ENCODE measurements at places on chromosomes 7 and 10. TPM values are rescaled to one million over a fixed set of nuclear protein-coding genes. Genes with fewer than 3 reads are reported as not detected.

DNA sequence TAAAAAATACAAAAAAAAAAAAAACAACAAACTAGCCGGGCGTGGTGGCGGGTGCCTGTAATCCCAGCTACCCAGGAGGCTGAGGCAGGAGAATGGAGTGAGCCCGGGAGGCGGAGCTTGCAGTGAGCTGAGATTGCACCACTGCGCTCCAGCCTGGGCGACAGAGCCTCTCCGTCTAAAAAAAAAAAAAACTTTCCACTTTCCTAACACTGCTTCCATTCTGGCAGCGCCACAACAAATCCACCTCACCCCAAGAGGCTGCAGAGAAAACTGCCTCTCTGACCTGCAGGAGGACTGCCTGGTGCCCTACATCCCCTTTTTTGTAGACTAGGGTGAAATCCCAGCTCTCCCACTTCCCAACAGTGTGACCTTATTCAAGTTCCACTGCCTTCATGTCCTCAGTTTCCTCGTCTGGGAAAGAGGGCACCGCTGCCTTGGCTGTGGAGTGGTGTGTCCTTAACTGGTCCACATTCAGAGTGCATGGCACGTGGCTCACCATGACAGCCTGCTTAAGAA lies 2.6 kb upstream of the MBL2 start:
- no peaks in the 10 kb centered on the region for H3K36me3 ChIP-seq
- H3K4me3 ChIP-seq, result no peak overlapping the region
- H3K27ac ChIP-seq, result no peak overlapping the region
- H3K4me1 ChIP-seq, result no peaks in the 10 kb centered on the region
- no peak for DNase-seq
- H3K27me3 ChIP-seq, result no peaks in the 10 kb centered on the region

GRCh38 chr10:58064714-58065528 lies 202.8 kb downstream of the IPMK start:
- H3K4me3 ChIP-seq, result no peak overlapping the region
- peak; percentile 45 for DNase-seq
- no peaks in the 10 kb centered on the region for H3K4me1 ChIP-seq
- H3K27me3 ChIP-seq, result peaks cover 6% of the 10 kb centered on the region

GRCh38 chr7:85030893-85031292 lies 156.0 kb downstream of the SEMA3D start:
- DNase-seq, result peak; percentile 83
- no peaks in the 10 kb centered on the region for H3K36me3 ChIP-seq
- no peak overlapping the region for H3K27ac ChIP-seq
- H3K4me3 ChIP-seq, result no peak overlapping the region
- peaks cover 5% of the 10 kb centered on the region for H3K4me1 ChIP-seq

GRCh38 chr7:4268040-4268965 lies 413.8 kb upstream of the FOXK1 start:
- no peaks in the 10 kb centered on the region for H3K27me3 ChIP-seq
- H3K36me3 ChIP-seq, result no peaks in the 10 kb centered on the region
- DNase-seq, result no peak

- no peak for DNase-seq
- H3K4me1 ChIP-seq, result peaks cover 20% of the 10 kb centered on the region
- H3K27ac ChIP-seq, result no peak overlapping the region
- H3K27me3 ChIP-seq, result no peaks in the 10 kb centered on the region
- H3K4me3 ChIP-seq, result no peak overlapping the region
Measured at GRCh38 chr7:137934941-137935883, 66.7 kb downstream of the CREB3L2 start.

DNA sequence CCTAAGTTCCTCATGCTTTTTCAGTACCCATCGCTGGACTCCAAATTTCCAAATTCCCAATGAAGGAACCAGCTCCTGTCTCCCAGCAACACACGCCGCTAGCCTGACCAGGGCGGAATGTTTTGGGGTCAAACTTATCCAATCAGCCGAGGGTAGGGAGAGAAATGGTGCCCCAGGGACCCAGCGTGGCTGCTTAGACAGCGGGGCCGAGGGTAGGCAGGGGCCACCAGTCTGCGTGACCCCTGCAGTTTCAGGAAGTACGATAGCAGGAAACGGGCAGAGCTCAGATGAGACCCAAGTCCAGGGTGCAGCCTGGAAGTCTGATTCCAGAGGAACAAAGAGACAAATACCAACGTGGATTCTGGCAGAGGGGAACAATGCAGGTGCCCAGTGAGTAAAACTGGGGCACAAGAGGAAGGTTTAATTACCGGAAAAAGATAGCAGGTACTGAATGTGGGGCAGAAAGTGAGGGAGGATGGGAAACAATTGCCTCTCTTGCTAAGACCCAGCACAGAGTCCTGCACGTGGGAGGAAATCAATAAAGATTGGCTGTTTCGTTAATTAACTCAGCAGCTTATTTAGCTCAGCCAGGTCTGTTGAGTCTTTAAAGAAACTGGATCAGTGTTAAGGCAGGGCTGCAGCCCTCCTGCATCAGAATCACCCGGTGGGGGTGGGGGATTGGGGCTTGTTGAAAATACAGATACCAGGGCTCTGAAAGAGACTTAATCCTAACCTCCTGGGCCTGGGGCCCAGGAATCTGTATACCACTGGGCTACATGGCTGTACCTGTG lies 50.4 kb upstream of the NFE2L3 start:
- H3K27me3 ChIP-seq, result no peaks in the 10 kb centered on the region
- H3K27ac ChIP-seq, result no peak overlapping the region
- no peak overlapping the region for H3K4me3 ChIP-seq

GRCh38 chr7:133582766-133583523 lies 330.1 kb downstream of the EXOC4 start:
- H3K36me3 ChIP-seq, result no peaks in the 10 kb centered on the region
- H3K27ac ChIP-seq, result no peak overlapping the region
- H3K4me1 ChIP-seq, result peaks cover 5% of the 10 kb centered on the region
- H3K27me3 ChIP-seq, result no peaks in the 10 kb centered on the region
- DNase-seq, result peak; percentile 32

GRCh38 chr7:156059369-156059768 lies 247.1 kb upstream of the SHH start:
- no peaks in the 10 kb centered on the region for H3K36me3 ChIP-seq
- no peak for DNase-seq
- peaks cover 57% of the 10 kb centered on the region for H3K27me3 ChIP-seq
- no peak overlapping the region for H3K4me3 ChIP-seq

DNA sequence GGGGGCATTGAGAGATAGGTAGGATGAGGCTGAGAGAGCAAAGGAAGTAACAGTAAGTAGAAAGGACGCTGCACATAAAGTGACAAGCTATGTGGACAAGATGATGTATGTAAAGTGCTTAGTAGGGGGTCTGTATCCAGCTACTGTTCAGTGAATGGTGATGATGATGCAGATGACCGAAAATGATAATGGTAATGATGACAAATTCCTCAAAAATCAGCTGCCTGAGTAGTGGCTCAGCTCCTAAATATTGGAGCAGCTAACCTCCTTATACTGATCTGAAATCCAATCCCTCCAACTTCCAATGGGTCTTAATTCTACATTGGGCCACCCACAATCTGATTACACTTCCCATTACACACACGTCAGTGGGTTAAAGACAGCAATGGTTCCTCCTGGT lies 27.1 kb upstream of the KCNMA1 start:
- no peaks in the 10 kb centered on the region for H3K36me3 ChIP-seq
- no peak for DNase-seq
- no peak overlapping the region for H3K27ac ChIP-seq
- H3K4me3 ChIP-seq, result no peak overlapping the region
- H3K4me1 ChIP-seq, result no peaks in the 10 kb centered on the region
- H3K27me3 ChIP-seq, result no peaks in the 10 kb centered on the region

DNA sequence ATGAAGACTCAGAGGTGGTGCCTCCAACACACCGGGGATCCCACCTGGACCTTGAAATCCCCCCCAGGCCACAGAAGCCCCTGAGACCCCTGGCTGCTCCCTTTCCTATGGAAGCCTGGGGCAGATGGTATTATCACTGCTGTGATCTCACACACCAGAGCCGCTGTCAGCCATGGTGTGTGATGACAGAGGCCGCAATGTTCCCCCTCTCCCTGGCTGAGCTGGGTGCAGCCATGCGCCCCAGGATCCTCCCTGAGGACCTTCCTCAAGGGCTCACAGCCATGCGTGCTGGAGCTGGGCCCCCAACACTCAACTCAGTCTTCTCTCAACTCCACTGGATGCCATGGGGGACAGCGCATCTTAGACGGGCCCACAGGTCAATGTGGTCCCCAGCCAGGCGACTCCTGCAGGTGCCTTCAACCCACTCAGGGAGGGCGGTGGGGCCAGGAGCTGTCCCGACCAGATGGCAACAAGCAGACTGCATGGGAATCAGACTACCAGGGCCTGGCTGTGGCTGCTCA lies 44.9 kb downstream of the VIPR2 start:
- no peaks in the 10 kb centered on the region for H3K36me3 ChIP-seq
- DNase-seq, result no peak
- H3K4me1 ChIP-seq, result peaks cover 2% of the 10 kb centered on the region
- H3K4me3 ChIP-seq, result no peak overlapping the region

DNA sequence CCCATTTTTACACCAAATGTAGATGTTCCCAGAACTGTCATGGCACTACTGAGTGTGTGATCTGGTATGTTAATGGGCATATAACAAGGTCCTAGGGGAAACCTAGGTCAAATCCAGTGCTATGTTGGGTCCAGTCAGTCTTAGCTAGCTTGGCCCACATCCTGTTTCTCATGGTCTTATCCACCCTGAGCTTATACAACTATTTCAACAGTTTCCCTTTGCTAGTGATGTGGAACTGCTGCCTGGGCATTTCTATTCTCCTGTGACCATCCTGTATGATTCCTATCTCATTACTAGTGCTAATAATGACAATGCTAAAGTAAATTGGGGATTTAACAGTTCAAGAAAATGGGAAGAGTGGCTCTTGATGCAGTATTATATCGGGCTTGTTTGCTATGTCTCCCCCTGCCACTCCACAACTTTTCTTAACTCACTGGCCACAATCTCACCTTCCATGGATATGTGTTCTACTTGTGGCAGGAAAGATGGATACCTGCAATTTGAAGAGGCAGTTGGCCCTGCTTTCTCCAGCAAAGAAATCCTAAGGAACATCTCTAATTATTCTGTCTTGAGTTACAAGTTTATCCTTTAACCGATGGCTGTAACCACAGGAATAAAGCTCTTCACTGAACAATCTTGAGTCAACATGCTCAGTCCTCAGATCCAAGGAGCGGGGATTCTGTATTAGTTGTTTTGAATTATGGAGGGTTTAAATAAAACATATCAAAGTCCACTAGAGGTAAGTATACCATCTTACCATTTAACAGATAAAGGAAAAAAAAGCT lies 707.8 kb downstream of the XPNPEP1 start:
- no peaks in the 10 kb centered on the region for H3K36me3 ChIP-seq
- DNase-seq, result no peak
- no peak overlapping the region for H3K4me3 ChIP-seq
- no peaks in the 10 kb centered on the region for H3K27me3 ChIP-seq

GRCh38 chr10:92408017-92408361 lies 117.0 kb downstream of the MARCHF5 start:
- no peaks in the 10 kb centered on the region for H3K4me1 ChIP-seq
- no peaks in the 10 kb centered on the region for H3K27me3 ChIP-seq
- H3K36me3 ChIP-seq, result no peaks in the 10 kb centered on the region
- H3K4me3 ChIP-seq, result no peak overlapping the region
- no peak for DNase-seq
- H3K27ac ChIP-seq, result no peak overlapping the region

DNA sequence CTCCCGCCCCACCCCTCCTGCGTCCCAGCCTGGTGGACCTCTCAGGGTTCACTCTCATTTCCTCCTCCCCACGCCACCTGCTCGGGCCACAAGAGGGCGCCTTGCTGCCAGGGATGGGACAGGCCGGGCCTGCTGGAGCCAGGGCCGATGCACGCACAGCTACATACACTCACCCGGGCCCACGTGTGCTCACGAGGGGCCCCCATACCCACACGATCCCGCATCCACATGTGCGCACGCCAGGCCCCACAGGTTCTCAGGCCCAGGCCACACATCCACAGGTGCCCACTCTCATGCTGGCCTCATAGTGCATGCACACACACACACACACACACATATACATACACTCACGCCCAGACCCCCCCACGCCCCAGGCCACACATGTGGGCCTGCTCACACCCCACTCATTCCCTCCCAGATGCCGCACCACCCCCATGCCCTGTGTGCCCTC lies 68.6 kb downstream of the LHPP start:
- DNase-seq, result peak; percentile 88
- H3K27ac ChIP-seq, result no peak overlapping the region
- H3K4me1 ChIP-seq, result no peaks in the 10 kb centered on the region

DNA sequence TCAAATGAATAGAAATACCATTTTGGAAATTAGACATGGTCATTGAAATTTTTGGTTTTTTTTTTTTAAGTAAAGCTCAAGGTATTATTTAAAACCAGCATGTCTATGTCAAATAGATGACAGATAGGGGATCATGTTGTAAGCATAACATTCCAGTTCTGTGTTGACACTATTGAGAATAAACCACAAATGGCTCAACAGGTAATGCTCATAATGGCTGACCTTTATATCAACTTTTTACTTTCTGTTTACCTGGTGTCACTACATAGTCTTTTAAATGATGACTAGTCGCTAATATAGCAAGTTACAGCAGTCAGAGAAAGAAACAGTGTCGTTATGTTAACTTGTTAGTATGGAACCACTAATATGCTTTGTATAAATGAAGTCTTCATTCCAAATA lies 616.0 kb downstream of the GATA3 start:
- H3K4me3 ChIP-seq, result no peak overlapping the region
- no peaks in the 10 kb centered on the region for H3K27me3 ChIP-seq
- no peak overlapping the region for H3K27ac ChIP-seq
- no peaks in the 10 kb centered on the region for H3K4me1 ChIP-seq

DNA sequence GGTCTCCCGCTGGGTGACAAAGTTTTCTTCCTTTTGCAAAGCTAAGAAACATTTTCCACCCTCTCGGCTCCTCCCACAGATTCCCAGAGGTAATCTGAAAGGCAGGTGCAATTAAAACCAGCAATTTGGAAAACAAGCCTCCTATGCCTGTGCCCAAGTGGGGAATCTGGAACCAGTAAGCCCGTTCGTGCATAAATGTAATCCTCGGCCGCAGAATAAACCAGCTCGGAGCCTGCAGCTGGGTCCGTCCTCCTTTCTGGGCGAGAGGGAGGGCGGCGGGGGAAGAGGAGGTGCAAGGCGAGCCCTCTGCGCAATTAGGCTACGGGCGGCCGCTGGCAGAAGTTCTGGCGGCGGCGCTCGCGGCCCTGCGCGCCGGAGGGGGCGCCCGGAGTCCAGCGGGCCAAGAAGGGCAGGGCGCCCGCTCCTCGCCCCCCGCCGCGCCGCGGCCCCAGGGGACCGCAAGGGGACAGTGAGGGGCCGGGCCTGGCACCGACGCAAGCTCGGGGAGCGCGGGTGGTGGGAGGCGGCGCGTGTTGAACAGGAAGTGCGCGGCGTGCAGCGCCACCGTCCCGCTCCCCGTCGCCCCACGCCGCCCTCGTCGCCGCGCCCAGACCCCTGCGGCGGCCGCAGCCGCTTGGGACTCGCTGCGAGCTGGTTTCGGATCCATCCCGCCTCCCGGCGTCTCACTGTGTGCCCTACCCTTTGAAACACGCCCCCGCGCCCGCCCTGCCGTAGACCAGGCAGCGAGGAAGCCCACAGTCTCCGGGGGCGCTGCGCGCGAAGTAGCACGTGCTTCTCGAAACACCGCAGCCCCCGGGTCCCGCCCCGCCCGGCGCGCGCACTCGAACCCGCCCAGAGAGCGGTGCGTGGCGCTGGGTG lies at the start of gene PRKAG2:
PRKAG2 (minus strand) TSS at position 217 of the 879 bp plus-strand sequence. CDS start 495 bp downstream, outside the sequence.
- H3K27ac ChIP-seq, result peak within 1 kb of the TSS; percentile 76
- H3K4me3 ChIP-seq, result peak within 1 kb of the TSS; percentile 83
- DNase-seq, result peak; percentile 83
- H3K36me3 ChIP-seq, result no peaks in the 10 kb centered on the region
- H3K4me1 ChIP-seq, result peaks cover 15% of the 10 kb centered on the region

Gene FAM25C
- not detected for total RNA-seq

Gene CYP2W1
- not detected for total RNA-seq

Gene SYNPO2L
- not detected for total RNA-seq

Gene PHTF2
- total RNA-seq, result 36.6 TPM

Gene GSTO2
- total RNA-seq, result 0.26 TPM

Gene SLC16A9
- total RNA-seq, result 2.9 TPM

Gene ELFN1
- total RNA-seq, result 0.09 TPM

Gene FAM221A
- total RNA-seq, result 12.0 TPM

Gene SDK1
- total RNA-seq, result 14.7 TPM

Gene DPYSL4
- total RNA-seq, result 18.2 TPM

Gene STAM
- total RNA-seq, result 37.4 TPM

Measured in A673 (cell line).